ENCODE measurements at places on chromosomes 3 and 15. TPM values are rescaled to one million over a fixed set of nuclear protein-coding genes. Genes with fewer than 3 reads are reported as not detected.

The SPG21 gene
- total RNA-seq: 92.3 TPM

The DISP2 gene
- total RNA-seq: 0.65 TPM

The LRRIQ4 gene
- 0.16 TPM for total RNA-seq

The ZNF280D gene
- 45.3 TPM for total RNA-seq

Measured in hair follicle dermal papilla cell (primary cell).